Activated CD4-positive, alpha-beta T cell treated with anti-CD3 and anti-CD28 coated beads, Interleukin-2, amount 10 ng/mL, durations not matched to agents 24 days and 14 days (primary cell): ENCODE measurements at places on chromosomes 12 and 14. TPM values are rescaled to one million over a fixed set of nuclear protein-coding genes. Genes with fewer than 3 reads are reported as not detected.

DNA sequence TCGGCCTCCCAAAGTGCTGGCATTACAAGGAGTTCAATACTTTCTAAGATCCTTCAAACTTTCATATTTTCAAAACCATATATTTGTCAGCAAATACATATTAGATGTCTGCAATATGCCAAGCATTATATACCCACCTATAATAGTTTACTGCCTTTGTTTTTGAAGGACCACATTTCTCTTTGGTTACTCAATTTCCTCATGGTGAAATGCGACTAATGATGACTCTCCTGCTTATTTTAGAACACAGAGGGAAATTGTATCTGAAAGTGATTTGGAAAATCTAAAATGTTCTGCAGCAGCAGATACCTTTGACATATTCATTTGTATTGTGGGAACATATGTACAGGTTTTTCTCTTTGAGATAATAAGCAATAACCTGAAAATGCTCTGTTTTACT, 2.7 kb upstream of the CNTN1 start:
- H3K4me3 ChIP-seq, result no peak overlapping the region
- H3K4me1 ChIP-seq, result no peaks in the 10 kb centered on the region
- H3K36me3 ChIP-seq, result no peaks in the 10 kb centered on the region
- H3K27me3 ChIP-seq, result peaks cover 22% of the 10 kb centered on the region

MTA1 gene
- 187 and 192 TPM in 2 replicates for total RNA-seq

DNA sequence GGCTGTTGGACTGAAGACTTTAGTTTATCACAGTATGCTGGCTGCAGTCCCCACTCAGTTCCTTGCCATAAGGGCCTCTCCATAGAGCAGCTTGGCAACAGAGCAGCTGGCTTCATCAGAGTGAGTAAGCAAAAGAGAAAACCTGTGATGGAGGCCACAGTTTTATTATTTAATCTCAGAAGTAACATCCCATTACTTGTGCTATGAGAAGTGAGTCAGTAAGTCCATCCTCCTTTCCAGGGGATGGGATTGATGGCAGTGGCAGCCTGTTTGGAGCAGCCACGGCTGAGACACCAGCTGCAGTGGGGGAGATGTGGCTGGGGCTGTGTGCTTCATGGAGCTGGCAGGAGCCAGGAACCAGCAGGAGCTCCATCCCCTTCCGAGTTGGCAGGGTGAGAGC, 138.5 kb upstream of the SRRM4 start:
- H3K27me3 ChIP-seq, result no peaks in the 10 kb centered on the region
- DNase-seq, result no peak
- H3K4me3 ChIP-seq, result no peak overlapping the region
- H3K4me1 ChIP-seq, result no peaks in the 10 kb centered on the region

DNA sequence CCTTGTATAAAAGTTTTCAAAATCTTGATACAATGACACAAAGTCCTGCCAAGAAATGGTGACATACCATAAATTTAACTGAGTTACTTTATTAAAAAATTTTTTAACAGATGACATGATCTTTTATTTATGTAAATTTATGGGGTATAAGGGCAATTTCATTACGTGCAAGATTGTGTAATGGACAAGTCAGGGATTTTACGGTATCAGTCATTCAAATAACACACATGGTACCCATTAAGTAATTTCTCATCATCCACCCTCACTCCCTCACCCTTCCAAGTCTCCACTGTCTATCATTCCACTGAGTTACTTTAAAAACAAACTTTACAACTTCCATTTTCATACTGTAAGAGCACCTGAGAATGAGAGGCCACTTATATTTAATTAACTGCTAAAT, 37.4 kb downstream of the SPTLC2 start:
- no peaks in the 10 kb centered on the region for H3K27me3 ChIP-seq
- peaks cover 29% of the 10 kb centered on the region for H3K36me3 ChIP-seq
- no peak overlapping the region for H3K4me3 ChIP-seq
- no peak for DNase-seq
- H3K27ac ChIP-seq, result no peak overlapping the region

TAS2R14 gene
- total RNA-seq, result 2.7 and 3.5 TPM in 2 replicates

DNA sequence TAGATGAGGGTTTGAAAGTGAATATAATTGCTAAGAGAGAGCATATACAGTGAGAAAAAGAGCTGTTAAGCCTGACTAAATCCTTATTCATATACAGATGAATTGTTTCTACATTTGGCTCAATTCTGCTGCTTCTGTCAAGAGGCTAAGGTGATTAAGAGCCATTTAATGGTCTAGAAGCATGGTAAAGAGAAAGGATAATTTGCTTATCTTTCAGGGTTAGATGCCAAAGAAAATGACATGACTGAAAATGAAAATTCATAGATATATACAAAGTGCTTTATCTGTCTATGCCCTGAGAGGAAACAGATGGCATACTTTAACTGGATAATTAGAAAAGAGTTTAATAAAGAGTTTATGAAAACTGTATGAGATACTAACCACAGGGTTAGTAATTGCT, 834.9 kb downstream of the SLC6A15 start:
- no peak overlapping the region for H3K27ac ChIP-seq
- no peaks in the 10 kb centered on the region for H3K36me3 ChIP-seq
- no peak overlapping the region for H3K4me3 ChIP-seq
- no peaks in the 10 kb centered on the region for H3K27me3 ChIP-seq
- H3K4me1 ChIP-seq, result no peaks in the 10 kb centered on the region

ZNF84 gene
- 20.1 and 23.1 TPM in 2 replicates for total RNA-seq

DNA sequence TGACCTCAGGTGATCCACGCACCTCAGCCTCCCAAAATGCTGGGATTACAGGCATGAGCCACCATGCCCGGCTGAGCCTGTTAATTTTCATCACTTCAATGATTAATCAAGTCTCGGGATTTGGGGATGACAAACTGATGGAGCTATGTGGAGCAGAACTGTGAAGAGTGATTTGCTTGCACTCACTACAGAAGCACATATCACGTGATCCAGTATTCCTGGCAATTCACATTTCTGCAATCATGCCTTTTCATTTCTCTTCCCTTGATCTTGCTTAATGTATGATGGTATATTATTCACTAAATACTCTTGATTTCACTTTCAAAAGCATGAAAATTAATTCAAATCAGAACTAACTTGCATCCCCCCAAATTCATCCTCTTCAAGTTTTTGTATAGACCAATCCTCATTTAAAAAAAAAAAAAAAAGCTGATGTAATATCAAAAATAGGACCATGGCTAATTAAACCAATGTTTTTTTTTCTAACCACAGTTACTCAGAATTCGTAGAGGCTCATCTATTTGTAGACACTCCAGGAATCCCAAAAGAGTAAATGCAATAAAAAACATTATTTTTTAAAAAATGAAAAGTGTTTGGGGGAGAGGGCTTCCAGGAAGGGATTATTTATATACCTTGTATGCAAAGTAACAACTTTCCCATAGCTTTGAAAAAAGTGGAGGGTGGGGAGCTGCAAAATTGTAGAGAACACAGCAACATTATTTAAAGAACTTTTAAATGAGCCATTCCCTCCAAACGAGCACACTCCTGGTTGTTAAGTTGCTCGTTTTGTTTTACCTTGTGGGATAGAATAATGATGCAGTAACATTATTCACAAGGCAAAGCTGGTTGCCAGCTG, 7.0 kb upstream of the ATXN2 start:
- H3K27me3 ChIP-seq, result peaks cover 4% of the 10 kb centered on the region
- H3K27ac ChIP-seq, result no peak overlapping the region
- no peaks in the 10 kb centered on the region for H3K4me1 ChIP-seq

GRCh38 chr12:74415633-74416032, 122.0 kb upstream of the ATXN7L3B start:
- H3K36me3 ChIP-seq, result no peaks in the 10 kb centered on the region
- no peak overlapping the region for H3K4me3 ChIP-seq
- no peak for DNase-seq
- H3K27ac ChIP-seq, result no peak overlapping the region

GRCh38 chr12:57092876-57093414, 4.0 kb downstream of the NAB2 start:
- DNase-seq, result no peak
- peaks cover 62% of the 10 kb centered on the region for H3K4me1 ChIP-seq
- H3K4me3 ChIP-seq, result peak overlapping the region; percentile 96
- H3K27me3 ChIP-seq, result no peaks in the 10 kb centered on the region
- H3K27ac ChIP-seq, result peak overlapping the region; percentile 87
